ENCODE measurements at places on chromosomes 2 and 18. TPM values are rescaled to one million over a fixed set of nuclear protein-coding genes. Genes with fewer than 3 reads are reported as not detected.
A peak's percentile ranks its signal among the peaks of the same experiment; 100 is the strongest.

The SERPINB2 gene
- total RNA-seq, result 0.37 TPM

The NDUFV2 gene
- 318 TPM for total RNA-seq

The CYBRD1 gene
- total RNA-seq, result 110 TPM

The POTEI gene
- total RNA-seq, result not detected

The MALL gene
- 39.1 TPM for total RNA-seq

The VRK2 gene
- total RNA-seq, result 24.2 TPM

The LRRC30 gene
- total RNA-seq, result not detected

The CDC42EP3 gene
- 44.3 TPM for total RNA-seq

The TMEM169 gene
- total RNA-seq, result 0.27 TPM

DNA sequence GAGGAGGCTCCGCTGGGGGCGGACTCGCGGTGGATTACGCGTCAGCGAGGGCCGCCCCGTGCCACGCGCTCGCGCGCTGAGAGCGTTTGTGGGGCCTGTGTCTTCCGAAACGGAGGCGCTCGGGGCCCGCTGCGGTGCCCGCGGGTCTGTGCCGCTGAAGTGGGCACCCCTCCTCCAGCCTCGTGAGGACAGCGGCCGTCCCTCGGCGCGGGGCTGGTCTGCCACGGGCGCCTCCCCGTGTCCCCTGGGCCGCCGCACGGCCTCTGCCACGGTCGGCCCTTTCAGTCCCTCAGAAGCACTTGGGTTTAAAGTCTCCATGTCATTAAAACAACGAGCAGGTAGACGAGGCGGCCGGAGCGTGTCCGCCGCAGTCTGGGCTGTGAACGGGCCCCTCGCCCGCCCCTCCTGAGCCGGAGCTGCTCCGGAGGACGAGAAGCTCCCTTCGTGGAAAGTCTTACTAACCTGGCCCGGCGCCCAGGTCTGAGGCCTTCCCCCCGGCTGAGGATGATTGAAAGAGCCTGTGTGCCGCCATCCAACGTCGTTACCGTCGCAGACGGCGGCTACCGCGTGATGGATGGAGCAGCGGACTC lies 97.6 kb downstream of the NFATC1 start:
- peak; percentile 15 for DNase-seq

DNA sequence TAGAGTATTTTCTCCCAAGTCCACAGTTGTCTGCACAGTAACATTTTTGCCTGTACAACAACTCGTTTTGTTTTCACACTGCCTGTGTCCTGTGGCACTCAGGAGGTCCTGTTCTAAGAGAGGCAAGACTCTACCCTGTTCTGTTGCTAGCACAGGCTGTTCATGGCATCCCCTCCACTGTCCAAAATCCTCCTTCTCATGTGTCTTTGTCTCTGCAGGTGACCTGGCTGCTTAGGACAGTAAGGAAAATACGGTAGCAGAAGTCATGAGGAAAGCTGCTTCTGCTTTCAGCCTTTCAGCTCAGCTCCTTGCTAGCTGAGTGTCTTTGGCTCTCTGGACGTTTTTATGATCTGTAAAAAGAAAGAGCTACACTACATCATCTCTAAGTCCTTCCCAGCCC lies 205.9 kb downstream of the C1D start:
- no peak for DNase-seq

- DNase-seq, result no peak
These were observed 101.7 kb downstream of the TTC32 start for GRCh38 chr2:19799881-19800780.

DNA sequence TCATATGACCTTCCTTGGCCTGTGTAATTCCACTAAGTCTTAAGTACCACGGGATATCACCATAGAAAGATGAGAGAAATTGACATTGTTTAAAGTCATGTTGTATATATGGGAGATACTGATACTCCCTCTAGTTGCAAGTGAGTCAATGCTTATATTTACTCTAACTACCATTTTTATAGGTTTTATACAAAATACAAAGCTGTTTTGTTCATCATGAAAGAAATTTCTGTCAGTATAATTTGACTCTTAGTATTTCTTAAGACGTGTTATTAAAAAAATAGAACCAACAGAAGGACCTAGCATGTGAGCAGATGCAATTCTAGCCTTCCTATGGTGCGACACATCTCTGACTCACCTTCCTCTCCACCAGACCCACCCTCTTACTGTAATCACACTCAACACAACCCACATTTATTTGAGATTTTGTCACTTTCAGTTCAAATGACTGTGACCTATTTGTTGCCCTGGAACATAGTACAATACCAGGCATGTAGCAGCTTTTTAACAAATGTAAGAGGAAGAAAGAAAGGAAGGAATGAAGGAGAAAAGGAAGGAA lies 453.1 kb downstream of the CMPK2 start:
- no peak for DNase-seq

DNA sequence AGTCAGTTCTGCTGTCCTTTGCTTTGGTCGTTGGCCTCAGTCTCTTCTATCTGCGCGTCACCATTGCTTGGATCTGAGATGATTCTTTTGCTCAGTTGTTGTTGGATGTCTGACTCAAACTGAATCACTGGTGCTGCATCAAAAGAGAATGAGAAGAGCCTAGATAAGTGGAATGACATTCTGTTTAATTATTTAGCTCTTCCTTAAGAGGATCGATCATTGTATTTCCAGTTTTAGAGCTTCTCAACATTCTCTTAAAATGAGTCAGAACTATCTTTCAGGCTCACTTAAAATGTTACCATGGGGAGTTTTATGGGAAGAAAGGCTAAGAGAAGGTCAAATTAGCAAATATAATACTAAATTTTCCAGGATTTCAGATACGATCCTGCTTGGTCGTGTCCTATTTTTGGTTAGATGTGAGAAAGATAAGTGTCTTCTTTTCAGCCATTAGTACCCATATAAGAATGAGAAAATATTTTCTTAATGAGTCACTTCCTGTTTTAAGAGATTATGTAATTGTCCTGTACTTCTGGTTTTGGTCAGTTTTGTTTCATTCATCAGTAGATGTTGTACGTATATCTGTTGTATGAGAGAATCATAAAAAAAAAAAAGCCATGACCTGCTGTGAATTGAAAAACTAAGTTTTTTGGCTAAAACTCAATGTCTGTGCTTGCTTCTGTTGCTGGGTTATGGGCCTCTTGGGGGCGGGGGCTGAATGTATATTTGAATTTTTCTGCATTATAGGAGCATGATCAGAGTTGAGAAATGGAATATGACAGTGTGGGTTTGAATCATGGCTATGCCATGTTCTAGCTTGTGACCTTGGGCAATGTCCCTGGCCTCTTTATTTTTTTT lies 31.6 kb upstream of the CASP10 start:
- no peak for DNase-seq

GRCh38 chr2:70312560-70312959 lies 10.7 kb upstream of the FAM136A start:
- no peak for DNase-seq

DNA sequence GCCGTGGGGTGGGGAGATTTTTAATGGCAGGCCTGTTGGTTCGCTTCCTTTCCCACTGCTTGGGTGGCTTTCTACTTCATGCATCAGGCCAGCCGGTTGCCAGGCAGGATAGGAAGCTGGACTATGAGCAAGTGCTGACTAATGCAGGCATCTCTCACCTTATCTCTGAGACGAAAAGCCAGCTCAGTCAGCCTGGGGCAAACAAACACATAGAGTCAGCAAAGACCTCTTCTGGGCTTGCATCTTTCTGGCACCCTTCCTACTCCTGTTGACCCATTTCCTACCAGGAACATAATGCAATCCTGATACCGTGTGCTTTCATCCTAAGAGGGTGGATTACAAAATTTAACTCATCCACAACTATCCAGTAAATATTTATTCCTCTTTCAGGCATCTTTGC lies 416.6 kb upstream of the MEX3C start:
- DNase-seq, result peak; percentile 50

- no peak for DNase-seq
These were observed 73.0 kb upstream of the RGPD5 start for GRCh38 chr2:109721135-109721534.

DNA sequence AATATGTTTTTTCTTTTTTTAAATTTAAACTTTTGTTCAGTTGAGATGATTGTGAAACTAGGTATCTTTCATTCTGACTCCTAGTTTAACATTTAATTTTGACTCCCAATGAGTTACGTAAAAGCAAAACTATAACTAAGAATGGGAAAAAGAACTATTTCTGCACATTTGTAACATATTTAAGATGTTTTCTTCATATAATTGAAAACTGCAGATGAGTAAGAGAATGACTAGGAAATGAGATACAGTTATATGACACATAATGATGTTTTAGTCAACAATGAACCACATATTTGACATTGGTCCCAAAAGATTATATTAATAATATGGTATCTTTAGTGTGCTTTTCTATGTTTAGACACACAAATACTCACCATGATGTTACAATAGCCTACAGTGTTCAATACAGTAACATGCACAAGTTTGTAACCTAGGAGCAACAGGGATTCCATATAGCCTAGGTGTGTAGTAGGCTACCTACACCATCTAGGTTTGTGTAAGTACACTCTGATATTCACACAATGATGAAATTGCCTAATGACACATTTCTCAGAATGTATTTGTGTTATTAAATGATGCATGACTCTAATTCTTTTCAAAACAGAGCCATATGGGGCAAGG lies 12.6 kb downstream of the ERMN start:
- DNase-seq, result no peak

All from left cardiac atrium (tissue), 4 donors.